ENCODE measurements at places on chromosomes 1 and 21.

DNA sequence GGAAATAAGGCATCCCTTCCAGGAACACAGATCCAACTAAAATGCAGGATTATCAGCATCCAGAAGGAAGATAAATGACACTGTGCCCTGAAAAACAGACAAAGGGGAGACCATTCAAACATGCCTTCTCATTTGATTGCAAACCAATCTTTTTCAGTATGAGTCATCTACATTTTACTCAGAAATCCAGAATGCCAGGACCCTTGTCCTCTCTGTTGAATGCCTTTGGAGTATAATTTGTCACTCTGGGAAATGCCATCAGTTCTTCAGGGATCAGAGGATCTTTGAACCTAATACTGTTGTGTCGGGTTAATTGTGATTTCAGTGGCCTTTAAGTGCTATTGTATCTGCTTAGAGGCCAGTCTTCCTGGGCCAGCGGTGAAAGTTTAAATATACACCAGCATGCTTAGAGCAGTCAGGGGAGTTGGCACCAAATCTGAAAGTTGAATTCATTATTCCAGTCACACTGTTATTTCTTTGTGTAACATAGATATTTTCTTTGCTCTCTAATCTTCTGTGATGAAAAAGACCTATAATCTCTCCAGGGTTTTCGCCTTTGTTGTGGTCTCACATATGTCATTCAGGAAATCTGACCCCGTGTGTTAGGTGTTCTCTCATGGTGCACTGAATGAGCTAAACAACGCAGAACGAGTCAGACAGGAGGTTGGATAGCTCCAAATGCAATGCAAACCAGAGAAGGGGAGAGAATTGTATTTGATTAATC is 364.8 kb upstream of the SGIP1 start:
- DNase-seq = no peak

DNA sequence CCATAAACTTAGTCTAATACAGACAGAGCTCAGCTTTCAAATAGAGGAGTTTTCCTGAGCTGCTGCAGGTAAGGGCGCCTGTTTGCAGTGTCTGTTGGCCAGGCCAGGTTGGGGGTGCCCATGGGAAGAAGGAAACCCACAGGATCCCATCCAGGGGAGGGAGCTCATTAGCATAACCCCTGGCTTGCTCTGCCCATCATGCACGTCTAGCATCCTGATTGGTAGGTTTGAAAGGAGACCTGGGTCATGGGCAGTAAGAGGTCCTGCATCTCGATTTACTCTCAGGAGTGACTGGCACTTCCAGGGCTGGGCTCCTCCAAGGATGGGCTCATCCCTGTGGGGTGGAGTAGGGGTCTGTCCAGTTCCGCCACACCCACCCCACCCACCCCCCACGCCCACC is 103.7 kb upstream of the CLDN14 start:
- DNase-seq = no peak

GRCh38 chr1:70101231-70101630 is 104.1 kb downstream of the LRRC40 start:
- no peak for DNase-seq

DNA sequence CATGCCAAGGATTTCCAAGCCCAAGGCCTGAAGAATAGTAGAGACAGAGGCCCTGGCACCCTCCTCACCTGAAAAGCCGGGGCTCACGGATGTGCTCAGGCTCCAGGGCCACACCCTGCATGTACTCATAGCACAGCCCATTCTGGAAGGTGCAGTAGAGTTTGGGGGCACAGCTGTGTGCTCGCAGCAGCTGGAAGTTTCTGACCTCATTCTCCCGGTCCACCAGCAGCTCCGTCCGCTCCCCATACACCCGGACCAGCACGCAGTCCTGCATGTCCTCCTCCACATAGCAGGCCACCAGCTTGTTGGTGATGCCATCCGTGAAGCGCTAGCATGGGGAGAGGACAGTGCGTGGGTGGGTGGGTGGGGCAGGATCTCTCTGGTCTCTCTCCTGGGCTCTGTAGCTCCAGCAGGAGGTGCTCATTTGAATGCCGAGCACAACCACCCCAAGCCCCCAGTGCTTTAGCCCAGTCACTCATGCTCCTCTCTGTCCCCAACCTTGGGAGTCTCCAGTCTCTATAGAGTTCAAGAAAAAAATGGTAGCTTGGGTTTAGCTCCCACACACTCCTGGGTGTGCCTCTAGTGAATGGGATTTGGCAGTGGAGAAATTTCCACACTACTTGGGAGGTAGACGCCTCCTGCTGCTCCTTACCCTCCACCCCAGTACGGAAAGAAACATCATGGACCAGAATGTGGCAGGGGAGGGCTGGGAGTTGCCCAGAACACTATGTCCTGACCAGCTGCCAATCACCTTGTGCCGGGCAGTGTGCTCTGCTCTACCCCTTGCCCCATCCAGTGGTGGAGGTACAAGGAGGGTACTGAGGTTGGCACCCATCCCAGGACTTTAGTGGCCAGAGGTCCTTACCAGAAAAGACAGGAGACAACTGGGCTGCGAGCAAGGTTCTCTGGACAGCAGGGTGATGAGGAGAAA is 1.9 kb downstream of the ETNK2 start:
- DNase-seq = no peak

- no peak for DNase-seq
These were observed 9.8 kb downstream of the MTARC1 start for GRCh38 chr1:220796530-220796929.

- no peak for DNase-seq
These were observed 286.9 kb downstream of the KIF26B start for GRCh38 chr1:245441689-245442088.

- DNase-seq = no peak
These were observed 65.6 kb downstream of the RIMS3 start for GRCh38 chr1:40599926-40600325.

DNA sequence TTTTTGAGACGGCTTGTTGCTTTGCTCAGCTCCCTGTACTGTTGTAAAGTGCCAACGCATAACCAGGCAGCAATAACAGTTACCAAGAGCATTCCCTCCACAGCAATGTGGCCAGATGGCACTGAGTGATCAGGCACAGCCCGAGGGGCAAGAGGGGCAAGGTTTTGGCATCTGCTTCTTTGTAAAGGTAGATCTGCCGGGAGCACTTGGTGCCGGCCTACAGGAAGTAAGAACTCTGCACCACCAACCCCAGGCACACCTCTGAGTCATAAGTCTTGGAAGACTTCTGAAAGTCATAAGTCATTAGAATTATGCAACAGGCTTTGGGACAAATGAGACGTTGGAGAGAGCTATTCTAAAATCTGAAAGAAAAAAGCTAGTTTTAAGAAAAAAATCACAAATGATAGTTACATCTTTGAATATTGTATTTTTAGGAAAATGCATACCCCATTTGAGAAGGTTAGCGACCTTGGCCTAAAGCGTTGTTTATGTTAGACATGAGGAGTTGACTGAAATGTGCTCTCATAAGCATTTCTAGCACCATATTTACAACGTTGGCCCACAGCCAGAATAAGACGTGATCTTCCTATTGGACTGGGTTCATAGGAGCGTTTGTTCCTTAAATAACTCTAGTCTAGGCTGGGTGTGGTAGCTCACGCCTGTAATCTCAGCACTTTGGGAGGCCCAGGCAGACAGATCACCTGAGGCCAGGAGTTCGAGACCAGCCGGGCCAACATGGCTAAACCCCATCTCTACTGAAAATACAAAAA is 37.7 kb upstream of the MAP10 start:
- peak; percentile 94 for DNase-seq

GRCh38 chr1:3468236-3469103 is 14.0 kb downstream of the ARHGEF16 start:
- no peak for DNase-seq

DNA sequence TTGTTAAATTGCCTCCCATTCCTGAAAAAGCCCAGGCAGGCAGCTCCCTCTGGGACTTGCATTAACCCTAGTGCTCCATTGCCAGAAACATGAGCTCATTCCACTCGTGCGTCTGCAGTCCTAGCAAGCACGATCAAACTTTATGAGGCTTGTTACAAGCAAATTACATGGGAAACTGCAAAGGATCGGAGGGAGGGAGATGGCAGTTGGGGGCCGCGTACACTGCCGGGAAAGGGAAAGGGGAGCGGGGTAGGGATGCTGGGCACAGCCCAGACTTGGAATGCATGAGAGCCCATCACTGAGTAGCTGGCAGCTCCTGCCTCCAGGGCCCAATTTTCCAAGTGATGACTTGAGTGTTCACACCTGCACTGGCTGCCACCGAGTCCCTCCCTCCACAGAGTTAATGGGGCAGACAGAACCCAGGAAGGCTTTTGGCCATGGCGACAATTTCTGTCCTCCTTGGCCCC is 169.9 kb downstream of the BRINP2 start:
- DNase-seq = no peak
